ENCODE measurements at places on chromosomes 7 and 10. TPM values are rescaled to one million over a fixed set of nuclear protein-coding genes. Genes with fewer than 3 reads are reported as not detected.

DNA sequence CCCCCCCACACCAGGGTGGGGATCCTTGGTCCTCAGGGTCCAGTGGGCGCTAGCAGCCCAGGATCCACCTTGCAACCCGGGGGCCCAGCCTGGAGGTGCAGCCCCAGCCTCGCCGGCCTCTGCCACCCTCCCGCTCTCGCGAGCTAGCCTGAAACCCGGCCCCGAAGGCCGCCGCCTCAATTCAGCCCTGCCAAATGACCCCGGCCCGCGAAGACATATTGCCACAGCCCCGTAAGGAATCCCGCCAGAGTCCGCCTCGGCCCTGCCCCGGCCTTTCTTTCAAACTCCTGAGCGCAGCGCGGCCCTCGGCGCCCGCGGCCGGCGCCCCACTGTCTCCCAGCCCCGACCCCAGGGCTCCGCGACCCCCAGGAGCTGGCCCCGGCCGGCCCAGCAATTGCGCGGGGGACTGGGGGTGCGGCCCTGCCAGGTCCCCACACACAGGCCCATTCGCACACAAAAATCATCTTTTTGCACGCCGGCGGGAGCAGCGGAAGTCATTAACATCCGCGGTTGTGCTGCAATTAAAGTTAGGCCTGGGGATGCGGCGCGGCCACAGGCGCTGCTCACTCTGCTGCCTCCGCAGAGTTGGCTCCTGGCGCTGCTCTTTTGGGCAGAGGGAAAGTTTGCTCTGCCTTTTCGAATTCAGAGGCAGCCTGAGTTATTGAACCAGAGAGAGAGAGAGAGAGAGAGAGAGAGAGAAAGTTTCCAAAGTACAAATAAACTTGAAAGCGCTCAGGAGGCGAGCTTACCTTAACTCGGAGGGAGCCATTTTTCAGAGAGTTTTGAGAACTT, 4.0 kb downstream of the HOXA5 start:
- no peaks in the 10 kb centered on the region for H3K4me1 ChIP-seq
- no peak for DNase-seq

DNA sequence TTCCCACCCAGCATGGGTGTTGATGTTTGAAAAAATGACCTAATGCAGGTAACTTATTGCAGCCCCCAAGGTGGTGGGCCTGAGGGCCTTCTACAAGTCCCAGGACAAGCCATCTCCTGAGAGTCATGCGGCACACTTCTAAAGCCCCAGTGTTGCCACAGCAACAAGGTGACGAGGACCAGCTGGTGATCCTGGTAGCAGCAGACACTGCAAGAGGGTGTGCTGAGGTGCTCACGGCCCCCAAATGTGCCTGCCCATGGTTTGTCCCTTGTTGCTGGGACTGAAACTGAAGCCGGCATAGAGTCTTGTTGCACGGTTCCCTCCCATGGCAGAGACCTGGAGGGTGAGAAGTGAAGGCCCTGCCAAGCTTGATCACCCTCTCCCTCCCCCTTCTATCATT, 333.2 kb upstream of the MGMT start:
- no peak overlapping the region for H3K27ac ChIP-seq
- H3K36me3 ChIP-seq, result no peaks in the 10 kb centered on the region
- no peak overlapping the region for H3K4me3 ChIP-seq
- H3K27me3 ChIP-seq, result no peaks in the 10 kb centered on the region
- H3K4me1 ChIP-seq, result no peaks in the 10 kb centered on the region

- H3K27me3 ChIP-seq, result no peaks in the 10 kb centered on the region
- H3K36me3 ChIP-seq, result no peaks in the 10 kb centered on the region
- no peak for DNase-seq
- no peak overlapping the region for H3K27ac ChIP-seq
Measured at GRCh38 chr7:37930226-37930948, 9.9 kb downstream of the EPDR1 start.

The WDFY4 gene
- 1.00 TPM for total RNA-seq

The ASB10 gene
- total RNA-seq, result not detected
